ENCODE measurements at places on chromosomes 2 and 18.

DNA sequence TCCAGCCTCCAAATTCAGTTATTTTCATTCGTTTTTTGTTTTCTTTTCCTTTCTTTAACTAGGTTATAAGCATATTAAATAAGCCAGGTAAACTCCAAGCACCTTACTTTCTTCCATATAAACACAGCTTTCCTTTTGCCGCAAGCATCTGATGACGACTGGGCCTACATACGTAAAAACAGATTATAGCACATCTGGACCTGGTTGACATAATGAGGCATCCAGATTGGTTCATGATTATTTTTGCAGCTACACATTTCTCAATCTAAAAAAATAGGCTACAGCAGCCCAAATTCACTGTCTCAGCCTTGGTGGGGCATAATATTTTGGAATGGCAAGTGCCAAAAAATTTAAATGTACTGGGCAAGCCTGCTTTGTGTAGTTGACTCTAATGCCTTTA, 7.7 kb downstream of the CYP1B1 start:
- DNase-seq, result no peak

DNA sequence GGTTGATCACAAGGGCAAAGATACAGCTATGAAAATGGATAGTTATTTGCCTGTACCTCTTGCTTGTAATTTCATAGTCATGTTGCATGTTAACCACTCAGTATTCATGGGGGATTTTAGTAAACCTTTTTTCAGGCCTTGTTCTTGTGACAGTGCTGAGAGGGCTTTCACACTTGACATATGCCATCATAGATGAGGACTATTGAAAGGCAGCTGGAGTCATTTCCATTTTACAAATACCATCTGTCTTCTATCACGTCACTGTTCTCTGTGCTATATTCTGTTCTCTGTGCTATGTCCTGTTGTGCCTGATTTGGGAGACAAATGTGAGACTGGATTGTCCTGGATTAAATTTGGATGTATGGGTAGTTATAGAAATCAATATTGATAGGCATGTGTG, 131.7 kb downstream of the LYPD6B start:
- DNase-seq, result no peak

GRCh38 chr18:32353257-32353656, 117.4 kb downstream of the GAREM1 start:
- DNase-seq, result no peak

GRCh38 chr2:122570641-122571040, 815.2 kb downstream of the TSN start:
- DNase-seq, result no peak

GRCh38 chr18:13574355-13574754, 152.0 kb downstream of the FAM210A start:
- DNase-seq, result no peak

DNA sequence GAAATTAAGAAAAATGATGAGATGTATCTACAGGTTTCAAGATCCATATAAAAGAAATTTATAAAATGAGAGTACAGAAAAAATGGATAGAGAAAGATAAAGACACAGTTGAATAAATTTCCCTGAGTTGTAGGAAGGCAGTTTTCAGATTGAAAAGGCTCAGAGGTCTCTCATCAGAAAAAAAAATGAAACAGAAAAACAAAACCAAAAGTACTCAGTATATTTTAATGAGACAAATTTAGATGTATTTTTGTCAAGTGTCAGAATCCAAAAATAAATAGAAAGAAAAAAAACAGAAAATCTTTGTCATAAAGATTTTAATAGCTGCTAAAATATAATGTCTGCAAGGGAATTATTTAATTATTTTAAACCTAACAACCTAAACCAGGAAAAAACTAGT, 520.5 kb downstream of the KCNJ3 start:
- DNase-seq, result no peak
